ENCODE measurements at places on chromosomes 2 and 18.

DNA sequence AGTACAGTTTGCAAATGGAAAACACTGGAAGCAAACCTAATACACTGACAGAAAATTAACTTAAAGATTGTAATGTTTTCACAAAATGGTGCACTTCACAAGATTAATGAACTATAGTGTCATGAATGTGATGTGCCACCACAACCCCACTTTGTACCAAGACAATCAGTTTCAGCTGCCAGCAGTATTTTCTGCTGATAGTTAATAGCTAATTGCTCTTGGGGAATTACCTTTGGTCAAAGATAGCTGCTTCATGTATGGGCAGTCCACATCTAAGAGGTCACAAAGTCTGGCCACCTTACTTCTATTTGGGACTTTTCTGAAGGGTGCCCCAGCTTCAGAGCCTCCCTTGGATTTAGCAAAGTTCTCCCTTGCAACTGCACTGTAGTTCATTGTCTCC, 254.0 kb downstream of the CALCRL start:
- no peak for DNase-seq

DNA sequence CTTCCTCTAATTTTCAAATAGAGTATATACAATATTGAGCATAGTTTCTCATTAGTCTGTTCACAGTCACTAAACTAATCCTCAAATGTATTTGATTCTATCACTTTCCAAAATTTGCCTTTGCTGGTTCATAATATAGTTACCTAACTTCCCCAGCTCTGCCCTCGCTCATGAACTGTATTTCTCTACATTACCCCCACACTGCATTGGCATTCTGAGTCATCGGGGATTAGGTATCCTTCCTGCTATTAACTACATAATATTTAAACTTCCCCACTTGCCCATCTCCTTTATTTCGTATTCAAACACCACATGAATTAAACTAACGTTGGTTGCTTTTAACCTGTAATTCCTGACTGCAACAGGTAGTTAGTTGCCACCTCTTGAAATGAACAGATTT, 14.8 kb upstream of the CLASP1 start:
- DNase-seq = peak; percentile 32

- no peak for DNase-seq
These were observed 2.4 kb upstream of the DSC3 start for GRCh38 chr18:31044926-31045325.

DNA sequence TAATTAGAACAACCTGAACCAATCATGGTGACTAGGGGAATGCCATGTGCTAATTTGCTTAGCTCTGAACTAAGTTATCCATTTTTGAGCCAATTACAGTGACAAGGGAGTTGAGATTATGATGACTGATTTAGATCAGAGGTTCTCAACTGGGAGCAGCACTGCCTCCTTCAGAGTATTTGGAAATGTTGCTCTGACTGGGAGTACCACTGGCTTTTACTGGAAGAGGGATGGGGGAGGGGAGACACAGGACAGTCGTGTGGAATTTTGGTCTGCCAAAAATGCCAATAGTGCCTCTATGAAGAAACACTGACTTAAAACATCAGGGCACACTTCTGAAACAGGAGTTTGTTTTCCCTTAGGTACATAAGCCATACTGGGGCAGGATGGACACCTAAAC, 48.1 kb upstream of the VPS54 start:
- DNase-seq = no peak

DNA sequence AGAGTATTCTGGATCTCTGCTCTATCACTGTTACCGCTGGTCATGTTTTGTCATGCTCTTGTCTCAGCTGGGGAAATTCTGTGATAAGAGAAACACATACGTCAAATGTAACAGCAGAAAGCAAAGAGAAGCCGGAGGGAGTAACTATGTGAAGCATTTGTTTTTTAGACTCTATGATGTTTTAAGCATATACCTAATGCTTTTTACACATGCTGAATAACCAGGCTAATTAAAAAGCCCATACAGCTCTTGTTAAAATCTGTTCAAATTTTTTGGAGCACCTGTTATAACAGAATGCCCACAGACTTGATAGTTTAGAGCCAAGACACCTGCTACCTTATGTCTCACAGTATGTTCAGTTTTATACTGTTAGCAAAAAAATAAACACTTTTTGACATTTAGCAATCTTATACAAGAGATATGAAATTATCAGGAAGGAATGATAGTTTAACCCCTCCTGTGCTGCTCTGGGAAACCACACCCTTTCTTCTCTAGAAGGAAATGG, 92.3 kb upstream of the TANK start:
- no peak for DNase-seq

DNA sequence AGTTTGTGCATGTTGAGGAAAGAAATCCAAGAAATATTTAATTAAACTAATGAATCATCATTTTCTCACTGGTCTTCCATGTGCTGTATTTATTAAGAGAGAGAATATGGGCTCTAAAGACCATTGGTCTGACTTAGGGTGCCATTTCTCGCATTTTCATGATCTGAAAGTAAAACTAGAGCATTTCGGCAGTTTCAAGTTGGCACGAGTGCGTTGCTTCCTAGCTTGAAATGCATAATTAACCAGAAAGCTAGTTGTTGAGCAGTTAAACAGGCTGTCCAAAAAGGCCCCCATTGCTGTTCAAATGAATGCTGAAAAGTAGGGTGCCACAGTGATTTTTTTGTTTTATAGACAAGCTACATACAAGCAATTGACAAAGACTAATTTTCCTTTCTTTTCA, 47.4 kb downstream of the SLC8A1 start:
- DNase-seq = no peak

DNA sequence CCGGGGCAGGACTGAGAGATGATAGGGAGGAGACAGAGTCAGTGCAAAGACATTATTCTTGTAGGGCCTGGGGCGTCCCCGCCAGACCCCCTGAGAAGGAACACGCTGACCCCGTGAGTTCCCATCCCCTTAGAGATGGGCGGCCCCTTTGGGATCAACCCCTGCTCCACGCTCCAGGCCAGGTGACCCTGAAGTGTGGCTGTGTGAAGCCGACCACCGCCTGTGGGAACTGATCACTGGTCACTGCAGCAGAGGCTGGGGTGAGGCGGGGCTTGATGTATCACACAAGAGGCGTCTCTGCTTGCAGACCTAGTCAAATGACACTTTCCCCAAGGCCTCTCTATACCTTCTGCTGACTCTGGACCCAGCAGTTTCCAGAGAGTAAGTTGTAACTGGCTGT, 157.4 kb upstream of the TWIST2 start:
- no peak for DNase-seq

GRCh38 chr2:122739732-122740593, 984.5 kb downstream of the TSN start:
- no peak for DNase-seq
